Lung (tissue), 17 donors: ENCODE measurements at places on chromosomes 13 and 19. TPM values are rescaled to one million over a fixed set of nuclear protein-coding genes. Genes with fewer than 3 reads are reported as not detected.

STARD13 gene
- 91.6 TPM for total RNA-seq

PTH2 gene
- total RNA-seq, result not detected

SYMPK gene
- total RNA-seq, result 82.1 TPM

- no peaks in the 10 kb centered on the region for H3K27me3 ChIP-seq
- no peaks in the 10 kb centered on the region for H3K4me1 ChIP-seq
- H3K4me3 ChIP-seq, result no peak overlapping the region
- no peaks in the 10 kb centered on the region for H3K36me3 ChIP-seq
- no peak for DNase-seq
Measured at GRCh38 chr19:18980432-18981020, 39.5 kb upstream of the HOMER3 start.

DNA sequence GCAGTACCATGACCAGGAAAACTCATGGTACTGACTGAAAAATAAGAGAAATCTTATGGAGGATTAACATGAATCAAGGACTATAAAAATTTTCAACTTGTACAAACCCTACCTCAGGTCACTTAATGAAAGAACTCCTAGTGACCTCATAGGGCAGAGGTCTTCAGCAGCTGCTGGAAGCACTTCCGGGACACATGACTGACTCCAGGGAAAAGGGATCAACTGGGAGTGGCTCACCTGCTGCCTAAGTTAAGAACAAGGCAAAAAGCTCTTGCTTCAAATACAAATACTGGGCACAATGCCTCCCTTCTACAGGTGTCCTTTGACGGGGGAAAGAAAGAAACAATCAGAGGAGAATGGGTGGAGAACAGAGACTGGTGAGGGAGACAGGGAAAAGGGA is 18.6 kb downstream of the DOCK9 start:
- no peaks in the 10 kb centered on the region for H3K27me3 ChIP-seq
- DNase-seq, result no peak
- no peak overlapping the region for H3K27ac ChIP-seq
- H3K4me1 ChIP-seq, result peaks cover 32% of the 10 kb centered on the region
- no peak overlapping the region for H3K4me3 ChIP-seq

CRTC1 gene
- 4.2 TPM for total RNA-seq

DNA sequence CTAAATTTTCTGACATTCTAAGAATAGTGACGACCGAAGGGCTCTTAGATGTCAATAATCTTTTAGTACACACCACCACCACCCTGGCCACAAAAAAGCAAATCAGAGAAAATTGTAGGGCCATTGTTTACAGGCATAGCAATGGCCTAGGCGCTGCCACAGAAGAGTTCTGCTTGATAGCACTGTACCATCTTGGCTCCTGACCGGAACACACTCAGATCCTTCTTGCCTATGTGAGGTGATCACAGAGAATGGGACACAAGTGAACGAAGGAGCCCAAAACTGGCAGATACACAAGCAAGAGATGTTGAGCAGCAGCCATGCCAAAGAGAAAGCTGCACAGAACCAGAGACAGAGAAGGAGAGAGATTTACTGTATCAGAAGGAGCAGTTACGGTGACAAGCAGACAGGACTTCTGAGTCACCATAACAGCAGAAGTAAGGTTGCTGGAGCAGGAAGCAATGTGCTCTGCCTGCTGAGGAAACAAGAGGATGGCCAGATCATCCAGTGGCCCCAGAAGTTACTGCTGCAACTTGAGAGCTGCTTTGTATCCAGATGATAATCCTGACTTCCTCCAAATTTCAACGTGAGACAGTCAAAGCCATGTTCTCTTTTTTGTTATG is 105.2 kb downstream of the SLITRK6 start:
- H3K4me1 ChIP-seq, result no peaks in the 10 kb centered on the region
- peak; percentile 14 for DNase-seq
- H3K36me3 ChIP-seq, result no peaks in the 10 kb centered on the region
- H3K4me3 ChIP-seq, result no peak overlapping the region
- no peak overlapping the region for H3K27ac ChIP-seq

DNA sequence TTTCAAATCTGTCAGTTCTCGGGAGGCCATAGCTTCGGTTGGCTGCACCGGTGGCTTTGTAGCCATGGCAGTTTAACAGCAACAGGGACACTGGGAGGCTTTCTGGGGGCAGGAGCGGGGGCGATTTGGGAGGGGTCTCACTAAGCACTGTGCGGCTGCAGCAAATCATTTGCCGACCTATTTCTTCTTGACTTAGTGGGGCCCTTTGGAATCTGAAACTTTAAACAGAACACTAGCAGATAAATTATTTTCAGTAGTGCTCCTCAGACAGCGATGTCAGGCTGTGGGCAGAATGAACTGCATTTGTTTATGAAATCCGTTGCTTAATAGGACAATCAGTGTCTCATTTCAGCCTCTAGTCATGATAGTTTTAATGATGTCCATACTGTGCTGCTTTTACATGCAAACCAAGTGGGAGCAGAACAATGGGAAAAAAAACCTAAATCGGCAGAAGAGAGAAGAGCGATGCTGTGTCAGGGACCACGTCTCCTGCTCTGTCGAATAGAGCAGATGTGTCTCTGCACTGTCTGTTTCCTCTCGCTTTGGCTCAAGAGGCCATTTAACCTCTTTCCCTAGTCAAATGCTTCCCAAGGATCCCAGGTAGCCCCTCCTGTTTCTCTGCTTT is 211.9 kb downstream of the OLFM4 start:
- H3K4me3 ChIP-seq, result no peak overlapping the region
- no peak overlapping the region for H3K27ac ChIP-seq
- H3K36me3 ChIP-seq, result no peaks in the 10 kb centered on the region

FOXA3 gene
- 0.43 TPM for total RNA-seq

- H3K27ac ChIP-seq, result no peak overlapping the region
- no peaks in the 10 kb centered on the region for H3K4me1 ChIP-seq
Measured at GRCh38 chr13:29771247-29771646, 79.2 kb downstream of the UBL3 start.

TUBA3C gene
- total RNA-seq, result not detected

PRR36 gene
- 1.3 TPM for total RNA-seq

DNA sequence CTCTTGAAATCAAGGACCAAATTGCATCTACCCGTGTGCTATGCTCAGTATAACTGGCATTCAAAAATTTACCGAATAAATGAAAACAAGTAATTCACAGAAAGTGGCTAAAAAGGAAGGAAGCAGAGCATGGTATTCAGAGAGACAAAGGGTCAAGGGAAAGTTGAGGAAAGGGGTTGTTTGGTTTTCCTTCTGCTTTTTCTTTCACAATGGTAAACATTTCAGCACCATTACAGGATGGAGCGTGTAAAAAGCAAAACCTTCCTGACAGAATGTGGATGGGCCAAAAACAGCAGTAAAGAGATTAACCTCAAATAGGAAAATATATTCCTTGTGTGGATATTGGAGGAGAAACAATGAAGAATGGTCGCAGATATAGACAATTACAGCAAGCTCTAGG is 14.8 kb downstream of the DIAPH3 start:
- H3K27me3 ChIP-seq, result no peaks in the 10 kb centered on the region
- no peaks in the 10 kb centered on the region for H3K36me3 ChIP-seq
- no peak for DNase-seq
- H3K4me3 ChIP-seq, result no peak overlapping the region

- no peaks in the 10 kb centered on the region for H3K4me1 ChIP-seq
- H3K36me3 ChIP-seq, result no peaks in the 10 kb centered on the region
- H3K27ac ChIP-seq, result no peak overlapping the region
- peak; percentile 86 for DNase-seq
- no peaks in the 10 kb centered on the region for H3K27me3 ChIP-seq
Measured at GRCh38 chr19:45643024-45643926, 4.1 kb upstream of the EML2 start.

DNA sequence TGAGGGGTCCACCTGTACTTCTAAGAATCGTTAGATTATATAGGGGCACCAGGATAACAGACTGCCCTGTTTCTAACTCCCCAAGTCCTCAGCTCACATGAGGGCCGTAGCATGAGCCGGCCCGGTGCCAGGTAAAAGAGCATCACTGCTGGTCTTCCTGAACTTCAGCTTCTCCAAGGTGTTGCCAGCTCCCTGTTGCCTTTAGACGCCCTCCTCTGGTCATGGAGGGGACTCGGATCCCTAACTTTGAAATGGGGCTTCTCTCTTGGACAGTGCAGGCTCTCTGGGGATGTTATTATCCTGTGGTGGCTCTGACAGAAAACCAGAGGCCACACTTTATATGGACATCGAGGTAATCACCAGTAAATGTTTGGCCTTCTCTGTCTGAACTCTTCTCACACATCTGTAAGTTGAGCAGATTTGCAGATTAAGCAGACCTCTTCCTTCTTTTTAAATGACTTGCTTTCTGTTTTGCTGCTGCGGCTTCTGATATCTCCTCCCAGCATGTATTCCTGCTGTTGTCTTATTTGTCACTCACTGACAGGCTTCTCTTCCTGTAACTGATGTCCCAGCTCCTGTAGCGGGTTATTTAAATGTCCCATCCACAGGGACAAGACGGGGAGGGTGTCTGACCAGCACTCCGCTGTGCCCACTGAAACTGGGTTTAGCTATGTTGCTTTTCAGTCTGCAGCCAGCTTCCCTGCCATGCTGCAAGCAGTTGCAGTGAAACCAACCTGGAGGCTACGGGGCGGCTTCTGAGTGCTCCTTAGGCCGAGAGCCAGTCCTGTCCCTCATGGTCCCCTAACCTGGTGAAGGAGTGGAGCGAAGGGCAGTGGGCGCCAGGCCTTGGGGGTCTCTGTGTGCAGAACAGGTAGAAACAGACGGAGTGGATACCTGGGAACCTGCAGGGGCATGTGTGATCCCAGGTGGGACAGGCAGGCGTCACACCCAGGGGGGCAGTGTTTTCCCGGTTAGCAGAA is 39.2 kb downstream of the TSSK6 start:
- no peaks in the 10 kb centered on the region for H3K36me3 ChIP-seq
- no peak overlapping the region for H3K4me3 ChIP-seq
- H3K27ac ChIP-seq, result peak overlapping the region; percentile 13
- DNase-seq, result no peak

GRCh38 chr13:80798576-80799133 is 457.7 kb upstream of the SPRY2 start:
- H3K4me3 ChIP-seq, result no peak overlapping the region
- no peaks in the 10 kb centered on the region for H3K27me3 ChIP-seq
- H3K27ac ChIP-seq, result no peak overlapping the region
- H3K4me1 ChIP-seq, result no peaks in the 10 kb centered on the region
- H3K36me3 ChIP-seq, result no peaks in the 10 kb centered on the region

DNA sequence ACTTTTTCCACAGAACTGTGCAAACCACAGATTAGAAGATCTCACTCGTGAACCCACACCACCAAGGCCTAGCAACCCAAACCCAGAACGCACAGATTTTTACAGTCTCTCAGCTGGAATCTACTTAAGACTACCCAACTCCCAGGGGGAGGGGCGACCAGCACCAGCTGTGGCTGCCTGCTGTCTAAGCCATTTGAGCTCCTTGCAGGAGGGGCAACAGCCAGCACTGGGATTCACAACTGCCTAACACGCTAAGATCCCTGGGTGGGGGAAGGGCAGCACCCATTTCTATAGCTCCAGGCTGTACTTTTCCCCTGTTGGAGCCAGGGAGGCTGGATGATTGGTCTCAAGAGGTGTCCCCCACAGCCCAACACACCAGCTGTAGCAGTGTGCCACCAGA is 368.8 kb downstream of the SUCLA2 start:
- H3K27ac ChIP-seq, result no peak overlapping the region
- no peak for DNase-seq
- H3K36me3 ChIP-seq, result no peaks in the 10 kb centered on the region
- H3K27me3 ChIP-seq, result no peaks in the 10 kb centered on the region
- no peaks in the 10 kb centered on the region for H3K4me1 ChIP-seq

DOCK9 gene
- total RNA-seq, result 193 TPM

NRTN gene
- 0.23 TPM for total RNA-seq

S1PR4 gene
- total RNA-seq, result 7.3 TPM

DNA sequence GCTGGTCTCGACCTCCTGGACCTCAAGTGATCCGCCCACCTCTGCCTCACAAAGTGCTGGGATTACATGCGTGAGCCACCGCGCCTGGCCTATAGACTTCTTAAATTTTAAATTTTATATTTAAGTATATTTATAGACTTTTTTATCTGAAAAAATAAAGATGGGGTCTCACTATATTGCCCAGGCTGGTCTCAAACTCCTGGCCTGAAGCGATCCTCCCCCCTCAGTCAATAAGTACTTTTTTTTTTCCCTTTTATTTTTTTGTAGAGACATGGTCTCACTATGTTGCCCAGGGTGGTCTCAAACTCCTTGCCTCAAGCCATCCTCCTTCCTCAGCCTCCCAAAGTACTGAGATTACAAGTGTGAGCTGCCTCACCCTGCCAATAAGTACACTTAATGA is 1.9 kb downstream of the SERTAD1 start:
- no peak for DNase-seq
- H3K36me3 ChIP-seq, result peaks cover 8% of the 10 kb centered on the region
- no peak overlapping the region for H3K27ac ChIP-seq

DNA sequence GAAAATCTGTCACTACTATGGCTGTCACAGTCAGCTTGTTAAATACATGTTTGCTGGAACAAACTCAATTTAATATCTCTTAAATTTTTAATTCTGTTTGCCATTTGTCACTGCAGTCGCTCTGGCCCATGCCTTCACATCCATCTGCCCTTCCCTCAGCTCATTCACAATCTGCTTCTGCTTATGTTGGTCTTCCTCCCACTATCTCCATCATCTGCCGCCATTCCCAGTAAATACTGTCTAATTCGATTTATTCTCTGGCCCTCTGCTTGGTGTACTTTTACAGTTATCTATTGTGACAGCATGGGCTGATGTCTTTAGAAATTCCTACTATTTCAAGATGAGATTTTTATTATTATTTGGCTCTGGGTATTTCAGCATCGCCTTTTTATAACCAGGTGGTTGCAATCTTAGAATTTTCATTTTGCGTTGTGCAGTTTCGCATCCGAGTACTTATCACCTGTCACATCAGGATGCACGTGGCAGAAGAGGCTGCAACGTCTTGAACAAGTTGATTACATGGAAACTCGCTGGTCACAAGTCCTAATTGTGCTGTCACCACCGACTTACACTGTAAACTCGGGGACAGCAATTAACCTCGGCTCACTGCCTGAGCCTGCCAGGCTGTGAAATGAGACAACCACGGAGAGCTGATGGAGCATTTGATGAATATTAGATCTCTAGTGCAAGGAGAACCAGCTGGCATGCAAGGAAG is 158.4 kb downstream of the MYO16 start:
- H3K27ac ChIP-seq, result no peak overlapping the region
- H3K4me3 ChIP-seq, result no peak overlapping the region
- DNase-seq, result no peak
- no peaks in the 10 kb centered on the region for H3K36me3 ChIP-seq
- no peaks in the 10 kb centered on the region for H3K4me1 ChIP-seq

KLF1 gene
- total RNA-seq, result 0.28 TPM

DNA sequence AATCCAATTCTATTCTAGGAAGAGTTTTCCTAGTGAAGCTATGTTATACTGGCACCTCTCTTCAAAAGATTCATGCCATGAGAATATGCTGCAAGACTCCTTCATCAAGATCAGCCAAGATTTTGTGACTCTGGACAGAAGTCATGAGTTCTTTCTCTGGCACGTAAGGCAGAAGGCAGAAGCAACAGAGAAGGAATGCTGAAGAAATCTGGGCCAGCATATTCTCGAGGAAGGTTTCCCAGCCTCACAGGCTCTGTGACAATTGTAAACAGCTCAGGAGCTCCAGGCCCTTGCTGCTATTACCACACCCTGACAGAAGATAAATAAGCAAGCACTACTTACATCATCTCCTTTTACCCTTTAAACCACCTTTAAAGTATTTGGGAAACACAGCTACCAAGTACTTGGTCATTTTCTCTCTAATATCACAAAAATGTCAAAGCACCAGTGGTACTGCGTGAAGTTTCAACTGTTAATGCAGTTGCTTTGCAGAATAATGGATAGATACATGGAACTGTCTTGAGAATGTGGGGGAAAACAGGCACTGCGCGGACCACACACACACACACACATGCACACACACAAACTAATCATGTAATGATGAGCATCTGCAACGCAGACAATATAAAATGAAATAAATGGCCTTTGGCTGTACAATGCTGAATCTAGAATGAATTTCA is 55.4 kb downstream of the INTS6 start:
- H3K27me3 ChIP-seq, result no peaks in the 10 kb centered on the region
- H3K4me1 ChIP-seq, result no peaks in the 10 kb centered on the region
- no peaks in the 10 kb centered on the region for H3K36me3 ChIP-seq

C5AR1 gene
- 9.6 TPM for total RNA-seq
